ENCODE measurements at places on chromosomes 11 and 22.

- DNase-seq = no peak
Observed at GRCh38 chr11:132200353-132200936, 830.0 kb downstream of the NTM start.

- DNase-seq = peak; percentile 37
Observed at GRCh38 chr11:69138265-69138664, 17.5 kb upstream of the SMIM38 start.

DNA sequence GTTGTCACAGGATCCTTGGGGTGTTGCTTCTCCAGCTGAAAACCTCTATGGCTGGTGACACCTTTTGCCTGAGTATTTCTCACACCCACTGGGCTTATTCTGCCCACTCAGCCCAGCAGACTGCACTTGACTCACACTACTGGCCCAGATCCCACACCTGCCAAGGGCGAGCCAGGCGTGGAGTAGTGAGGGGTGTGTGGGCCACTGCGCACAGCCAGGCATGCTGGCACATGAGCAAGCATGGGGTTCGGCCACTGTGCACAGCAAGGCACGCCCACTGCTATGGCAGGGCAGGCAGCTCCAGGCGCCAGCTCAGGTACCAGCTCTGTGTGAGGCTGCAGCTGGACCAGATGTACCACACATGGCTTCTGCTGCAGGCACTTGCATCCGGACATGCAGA, 116.5 kb upstream of the MTNR1B start:
- DNase-seq = no peak

- no peak for DNase-seq
Observed at GRCh38 chr11:10892250-10892649, 34.4 kb upstream of the ZBED5 start.

DNA sequence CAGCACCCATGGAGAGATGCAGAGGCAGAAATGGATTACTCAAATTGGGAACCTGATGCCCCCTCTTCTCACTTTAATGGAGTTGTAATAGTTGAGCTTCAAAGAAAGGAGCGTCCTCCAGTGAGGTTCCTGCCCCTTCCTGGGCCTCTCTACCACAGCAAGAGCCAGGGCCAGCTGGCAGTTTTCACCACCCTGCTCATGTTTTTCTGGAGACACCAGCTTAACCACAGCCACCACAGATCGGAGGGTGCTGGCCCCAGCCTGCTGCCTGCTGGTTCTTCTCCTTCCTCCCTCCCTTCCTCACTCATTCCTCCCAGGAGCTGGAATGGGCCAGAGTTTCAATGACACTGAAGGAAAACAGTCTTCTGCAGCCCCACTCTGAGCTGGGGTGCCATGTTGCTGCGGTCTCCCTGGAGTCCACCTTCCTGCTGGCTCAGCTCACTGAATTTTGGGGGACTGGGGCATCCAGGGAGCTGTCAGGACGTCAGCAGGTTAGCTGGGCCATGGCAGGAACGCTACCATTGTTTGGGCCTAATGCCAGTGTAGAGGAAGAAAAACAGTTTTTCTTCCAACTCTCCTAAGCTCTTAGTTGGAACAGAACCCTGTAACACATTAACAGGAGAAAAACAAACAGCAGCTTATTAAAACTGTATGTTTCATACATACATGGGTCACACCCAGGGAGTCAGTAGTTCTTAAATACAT, 57.7 kb downstream of the TRAF6 start:
- DNase-seq = no peak

DNA sequence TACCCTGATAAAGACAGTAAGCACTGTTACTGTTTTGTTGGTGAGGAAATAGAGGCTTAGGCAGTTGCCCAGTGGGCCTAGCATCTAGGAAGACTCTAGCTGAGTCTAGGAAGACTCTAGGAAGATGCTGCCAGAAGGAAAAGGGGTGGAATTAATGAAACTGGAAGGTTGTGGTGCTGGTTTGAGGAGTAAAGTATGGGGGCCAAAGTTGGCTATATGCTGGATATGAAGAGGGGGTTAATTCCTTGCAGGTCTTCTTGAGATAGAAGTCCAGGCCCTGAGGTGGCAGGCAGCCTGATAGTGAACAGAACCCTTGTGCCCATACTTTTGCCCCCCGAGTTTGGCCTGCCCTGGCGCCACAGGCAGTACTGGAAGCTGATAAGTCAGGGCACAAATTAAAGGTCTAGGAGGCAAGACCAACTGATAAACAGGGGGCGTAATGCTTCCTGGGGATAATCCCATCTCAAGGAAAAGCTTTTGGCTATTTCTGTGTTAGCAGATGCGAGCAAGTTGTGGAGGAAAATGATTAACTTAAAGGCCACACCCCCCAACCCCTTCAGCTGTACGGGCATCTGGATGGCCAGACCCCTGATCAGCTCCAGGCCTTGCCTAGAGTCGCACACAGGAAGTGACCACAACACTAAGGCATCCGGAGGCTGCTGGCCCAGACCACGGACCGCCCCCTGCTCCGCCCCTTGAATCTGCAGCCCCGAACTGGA, 3.1 kb downstream of the ILK start:
- DNase-seq = peak; percentile 92

DNA sequence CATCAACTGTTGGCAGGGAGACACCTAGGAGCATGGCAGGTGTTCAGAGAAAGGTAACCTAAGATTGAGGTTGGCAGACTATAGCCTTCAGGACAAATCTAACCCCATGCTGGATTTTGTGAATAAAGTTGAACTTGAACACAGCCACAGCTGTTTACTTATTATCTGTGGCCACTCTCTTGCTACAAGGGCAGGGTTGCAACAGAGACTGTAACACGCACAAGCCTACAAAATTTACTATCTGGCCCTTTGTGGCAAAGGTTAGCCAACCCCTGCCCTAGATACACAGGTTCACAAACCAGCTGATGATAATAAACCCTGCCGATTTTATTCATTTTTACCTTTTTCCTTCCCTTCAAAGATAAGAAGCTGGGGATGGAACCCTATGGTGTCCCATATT, 2.5 kb downstream of the THYN1 start:
- DNase-seq = no peak

- DNase-seq = no peak
Observed at GRCh38 chr11:531919-532526, 3.4 kb downstream of the HRAS start.

- DNase-seq = no peak
Observed at GRCh38 chr22:24789516-24789915, 15.0 kb upstream of the PIWIL3 start.

DNA sequence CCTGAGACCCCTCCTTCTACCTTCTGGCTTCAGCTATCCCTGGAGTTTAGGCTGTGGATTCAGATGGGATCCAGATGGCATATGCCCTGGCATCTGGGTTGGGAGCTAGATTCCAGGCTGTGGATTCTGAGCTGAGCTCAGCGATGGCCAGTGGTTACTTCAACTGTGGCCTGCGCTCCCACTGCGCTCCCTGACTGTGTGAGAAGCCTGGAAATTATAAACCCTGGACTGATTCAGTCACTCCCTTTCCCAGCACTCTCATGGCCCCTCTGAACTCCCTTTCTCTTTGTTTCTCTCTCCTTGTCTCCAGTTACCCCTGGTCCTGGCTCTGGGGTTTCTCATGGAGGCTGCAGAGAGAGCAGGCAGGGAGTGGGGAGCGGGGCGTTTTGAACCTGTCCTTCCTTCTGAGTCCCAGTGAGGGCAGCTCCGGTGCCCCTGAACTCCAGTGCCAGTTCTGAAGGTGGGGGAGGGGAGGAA, 4.8 kb downstream of the ARHGEF17 start:
- no peak for DNase-seq

DNA sequence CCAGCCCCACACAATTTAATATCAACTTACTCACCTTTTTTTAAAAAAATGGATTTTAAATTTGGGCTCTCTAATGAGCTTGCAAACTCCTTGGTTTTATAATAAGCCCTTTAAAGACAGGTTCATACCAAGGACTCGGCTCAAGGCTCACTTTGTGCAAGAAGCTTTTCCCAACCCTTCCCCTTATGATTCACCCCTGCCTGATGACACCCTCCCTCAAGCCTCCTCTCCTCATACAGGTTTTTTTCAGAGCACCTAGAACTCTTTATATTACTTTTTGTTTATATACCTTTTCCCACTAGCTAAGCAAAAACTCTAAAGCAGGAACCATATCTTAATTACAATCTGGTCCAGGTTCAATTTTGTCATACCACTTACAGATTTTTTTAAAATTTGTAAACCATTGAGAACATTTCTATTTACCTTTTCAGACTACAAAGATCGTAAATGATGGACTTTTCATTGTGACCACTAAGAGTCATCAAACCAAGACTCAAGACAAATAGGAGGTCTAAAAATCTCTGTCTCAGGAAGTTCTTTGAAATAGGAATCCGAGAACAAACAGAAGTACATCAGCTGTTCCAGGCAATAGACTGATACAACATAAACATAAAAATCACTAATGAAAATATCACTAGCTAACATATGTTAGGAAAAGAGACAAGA, 13.1 kb upstream of the EXPH5 start:
- DNase-seq = no peak

DNA sequence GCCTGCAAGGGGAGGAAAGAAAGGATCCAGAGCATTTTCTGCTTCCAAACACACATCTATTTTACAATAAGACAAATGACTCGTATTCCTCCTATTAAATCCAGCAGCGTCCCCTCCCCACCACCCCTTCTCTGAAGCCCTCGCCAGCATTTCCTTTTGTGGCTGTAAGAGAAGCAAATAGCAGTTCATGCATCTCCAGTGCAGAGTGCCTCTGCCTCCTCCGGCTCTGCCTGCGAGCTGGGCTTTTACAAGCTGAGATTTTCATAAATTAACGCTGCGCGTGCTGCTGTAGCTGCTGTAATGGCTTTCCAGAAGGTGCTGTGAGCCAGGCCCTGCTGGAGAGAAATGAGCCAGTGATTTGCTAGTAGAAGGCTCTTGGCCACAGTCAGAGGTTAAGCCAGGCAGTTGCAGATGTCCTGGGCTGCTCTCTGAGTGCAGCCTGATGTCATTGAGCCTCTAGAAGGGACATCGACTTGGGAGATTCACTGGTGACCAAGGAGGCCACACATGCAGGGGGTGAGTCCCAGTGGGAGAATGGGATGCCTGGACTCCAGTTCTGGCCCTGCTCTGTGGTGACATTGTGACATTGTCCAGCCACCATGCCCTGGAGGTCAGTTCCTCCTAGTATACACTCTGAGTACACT, 134.5 kb upstream of the NAV2 start:
- DNase-seq = no peak

DNA sequence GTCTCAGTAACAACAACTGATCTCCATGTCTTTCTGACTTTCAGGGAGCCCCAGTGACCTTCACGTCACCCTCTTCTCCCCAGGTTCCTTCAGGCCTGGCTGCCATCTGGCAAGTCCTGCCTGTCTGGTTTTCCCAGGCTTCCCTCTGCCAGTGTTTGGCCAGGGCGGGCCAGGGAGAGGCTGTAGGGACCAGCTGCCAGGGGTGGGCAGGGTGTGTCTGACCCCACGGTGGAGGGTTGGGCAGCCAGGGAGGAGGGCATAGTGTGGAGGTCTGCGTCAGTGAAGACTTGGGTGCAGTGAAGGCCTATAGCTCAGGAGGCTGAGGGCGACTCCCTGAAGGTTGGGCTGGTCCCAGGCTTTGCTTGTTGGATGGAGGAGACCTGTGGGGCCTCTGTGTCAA, 11.9 kb upstream of the MRGPRX2 start:
- no peak for DNase-seq
